ENCODE measurements at places on chromosomes 12 and 14. TPM values are rescaled to one million over a fixed set of nuclear protein-coding genes. Genes with fewer than 3 reads are reported as not detected.

- no peak overlapping the region for H3K27ac ChIP-seq
- no peak overlapping the region for H3K4me3 ChIP-seq
- no peaks in the 10 kb centered on the region for H3K36me3 ChIP-seq
- peaks cover 41% of the 10 kb centered on the region for H3K4me1 ChIP-seq
These were observed 43.1 kb upstream of the KRR1 start for GRCh38 chr12:75554556-75554880.

DNA sequence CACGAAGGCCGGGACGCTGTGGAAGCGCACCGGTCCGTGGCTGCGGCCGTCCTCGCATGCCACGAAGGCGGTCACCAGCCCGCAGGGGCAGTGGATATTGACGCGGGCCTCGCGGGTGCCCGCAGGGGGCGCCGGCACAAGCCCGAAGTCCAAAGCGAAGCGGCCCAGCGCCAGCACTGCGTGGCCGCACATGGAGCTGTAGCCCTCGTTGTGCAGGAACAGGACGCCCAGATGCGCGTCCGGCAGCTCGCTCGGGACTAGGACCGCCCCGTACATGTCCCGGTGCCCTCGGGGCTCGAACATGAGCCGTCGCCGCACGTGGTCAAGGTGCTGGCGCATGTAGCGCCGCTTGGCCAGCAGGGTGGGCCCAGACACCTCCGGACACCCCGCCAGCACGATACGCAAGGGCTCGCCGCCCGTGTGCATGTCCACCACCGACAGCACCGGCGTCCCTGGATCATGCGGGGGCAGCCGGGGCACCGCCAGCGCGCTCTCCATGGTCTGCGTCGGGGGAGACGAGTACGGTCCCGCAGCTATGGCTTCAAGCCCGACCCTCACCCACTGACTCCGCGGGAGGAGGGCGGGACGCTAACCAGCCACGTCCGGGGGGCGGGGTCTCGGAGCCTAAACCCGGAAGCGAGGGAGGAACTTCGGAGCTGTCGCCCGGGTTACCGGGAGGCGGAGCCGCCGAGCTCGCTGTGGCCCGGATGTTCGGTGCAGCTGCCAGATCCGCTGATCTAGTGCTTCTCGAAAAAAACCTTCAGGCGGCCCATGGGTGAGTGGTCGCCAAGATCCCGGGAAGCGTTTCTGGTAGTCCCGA is at the start of the genes JKAMP and L3HYPDH:
Gene JKAMP, plus strand, starts transcription at position 699 of the 820 bp plus-strand sequence. Its CDS starts 73 bp downstream, at position 772.
Gene L3HYPDH, minus strand, starts transcription at position 590 of the 820 bp plus-strand sequence. Its CDS starts 92 bp downstream, at position 498.
- H3K27me3 ChIP-seq: no peaks in the 10 kb centered on the region
- H3K36me3 ChIP-seq: peaks cover 24% of the 10 kb centered on the region
- peak within 1 kb of the TSS; percentile 96 for H3K27ac ChIP-seq
- DNase-seq: peak; percentile 96
- H3K4me1 ChIP-seq: peaks cover 46% of the 10 kb centered on the region

- no peaks in the 10 kb centered on the region for H3K4me1 ChIP-seq
- H3K36me3 ChIP-seq: no peaks in the 10 kb centered on the region
- no peaks in the 10 kb centered on the region for H3K27me3 ChIP-seq
- H3K27ac ChIP-seq: no peak overlapping the region
- no peak for DNase-seq
These were observed 32.5 kb downstream of the BRMS1L start for GRCh38 chr14:35858521-35859209.

DNA sequence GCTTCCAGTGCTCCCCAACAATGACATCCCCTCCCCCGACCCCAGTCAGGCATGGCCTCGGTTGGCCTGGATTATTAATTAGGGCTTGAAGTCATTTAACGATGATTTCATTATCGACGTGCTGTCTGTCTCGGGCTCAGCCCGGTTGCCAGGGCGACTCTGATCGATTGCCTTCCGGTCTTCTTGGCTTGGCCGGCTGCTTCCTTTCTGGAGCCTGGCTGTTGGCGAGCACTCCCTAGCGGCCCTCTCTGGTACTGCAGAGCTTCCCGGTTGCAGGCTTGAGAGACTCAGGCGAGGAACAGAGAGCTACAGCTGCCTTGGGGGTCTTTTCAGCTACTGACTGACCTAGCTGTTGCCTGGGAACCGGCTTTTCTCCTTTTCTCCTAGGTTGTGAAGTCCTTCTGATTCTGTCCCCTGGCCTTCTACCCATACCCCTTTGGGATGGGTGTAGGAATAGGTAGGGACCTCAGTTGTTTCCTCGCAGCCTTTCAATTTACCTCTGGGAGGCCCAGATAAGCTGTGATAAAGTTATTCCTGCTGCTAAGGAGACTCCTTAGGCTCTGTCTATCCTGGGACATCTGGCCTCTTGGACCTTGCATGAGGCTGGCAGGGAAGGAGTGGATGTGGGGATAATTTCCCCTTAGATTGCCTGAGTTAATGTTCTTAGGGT is 5.5 kb upstream of the CISTR start:
- DNase-seq: no peak
- H3K27me3 ChIP-seq: no peaks in the 10 kb centered on the region
- no peak overlapping the region for H3K4me3 ChIP-seq
- H3K36me3 ChIP-seq: no peaks in the 10 kb centered on the region

- H3K4me3 ChIP-seq: no peak overlapping the region
- peaks cover 50% of the 10 kb centered on the region for H3K4me1 ChIP-seq
- no peaks in the 10 kb centered on the region for H3K27me3 ChIP-seq
- no peak for DNase-seq
- no peaks in the 10 kb centered on the region for H3K36me3 ChIP-seq
These were observed 24.8 kb upstream of the ZFP36L1 start for GRCh38 chr14:68817506-68818212.

GRCh38 chr14:92105893-92106142 is 564 bp downstream of the ATXN3 start:
- no peaks in the 10 kb centered on the region for H3K27me3 ChIP-seq
- peak overlapping the region; percentile 98 for H3K4me3 ChIP-seq
- DNase-seq: no peak
- peak overlapping the region; percentile 83 for H3K27ac ChIP-seq
- H3K36me3 ChIP-seq: no peaks in the 10 kb centered on the region

GRCh38 chr12:50314636-50315312 is 31.5 kb upstream of the LIMA1 start:
- H3K27me3 ChIP-seq: no peaks in the 10 kb centered on the region
- H3K36me3 ChIP-seq: no peaks in the 10 kb centered on the region
- no peak for DNase-seq
- H3K4me1 ChIP-seq: peaks cover 11% of the 10 kb centered on the region
- H3K27ac ChIP-seq: no peak overlapping the region
- no peak overlapping the region for H3K4me3 ChIP-seq

DNA sequence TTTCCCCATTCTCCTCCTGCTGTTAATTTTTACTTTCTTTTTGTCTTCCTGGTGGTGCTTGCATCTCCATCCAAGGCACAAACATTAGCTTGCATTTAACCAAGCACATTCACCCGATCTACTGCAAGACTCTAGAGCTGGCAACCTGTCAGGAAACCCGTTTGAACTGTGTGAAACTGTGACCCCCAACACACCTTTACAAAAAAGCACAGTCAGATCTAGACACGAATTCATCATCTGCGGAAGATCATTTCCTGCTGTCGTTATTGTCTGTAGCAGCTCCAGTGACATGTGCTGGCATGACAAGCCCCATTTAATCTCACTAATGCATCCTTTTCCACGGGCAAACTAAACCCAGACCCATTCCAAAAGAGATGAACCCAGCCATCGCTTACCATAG is 340.5 kb downstream of the VRK1 start:
- no peak overlapping the region for H3K27ac ChIP-seq
- H3K27me3 ChIP-seq: no peaks in the 10 kb centered on the region
- H3K36me3 ChIP-seq: no peaks in the 10 kb centered on the region
- no peaks in the 10 kb centered on the region for H3K4me1 ChIP-seq
- DNase-seq: no peak
- H3K4me3 ChIP-seq: no peak overlapping the region

GRCh38 chr14:70022771-70023445 is 143.7 kb downstream of the SMOC1 start:
- no peak for DNase-seq
- H3K4me1 ChIP-seq: no peaks in the 10 kb centered on the region
- no peak overlapping the region for H3K4me3 ChIP-seq
- no peaks in the 10 kb centered on the region for H3K36me3 ChIP-seq
- 0 out of 2 replicates have a peak, but pooled peaks cover 7% of the 10 kb centered on the region for H3K27me3 ChIP-seq

- no peak within 1 kb of the TSS for H3K4me3 ChIP-seq
- DNase-seq: no peak
- no peaks in the 10 kb centered on the region for H3K27me3 ChIP-seq
- H3K36me3 ChIP-seq: no peaks in the 10 kb centered on the region
- H3K27ac ChIP-seq: no peak within 1 kb of the TSS
These were observed at the start of gene SLC4A8 for GRCh38 chr12:51424662-51425539. Gene SLC4A8, plus strand, starts transcription at chr12:51424831. Its CDS starts 157 bp downstream, at chr12:51424988.

- no peak overlapping the region for H3K27ac ChIP-seq
- DNase-seq: no peak
- no peaks in the 10 kb centered on the region for H3K36me3 ChIP-seq
- no peak overlapping the region for H3K4me3 ChIP-seq
These were observed 104.0 kb downstream of the PRMT8 start for GRCh38 chr12:3594966-3595365.

- H3K27me3 ChIP-seq: no peaks in the 10 kb centered on the region
- no peak for DNase-seq
- H3K36me3 ChIP-seq: no peaks in the 10 kb centered on the region
- 0 out of 2 replicates have a peak overlapping the region, but pooled peaks have one; percentile 6 for H3K27ac ChIP-seq
- H3K4me3 ChIP-seq: peak overlapping the region; percentile 55
- H3K4me1 ChIP-seq: peaks cover 10% of the 10 kb centered on the region
These were observed 19.1 kb upstream of the DHRS7 start for GRCh38 chr14:60184146-60184904.

DNA sequence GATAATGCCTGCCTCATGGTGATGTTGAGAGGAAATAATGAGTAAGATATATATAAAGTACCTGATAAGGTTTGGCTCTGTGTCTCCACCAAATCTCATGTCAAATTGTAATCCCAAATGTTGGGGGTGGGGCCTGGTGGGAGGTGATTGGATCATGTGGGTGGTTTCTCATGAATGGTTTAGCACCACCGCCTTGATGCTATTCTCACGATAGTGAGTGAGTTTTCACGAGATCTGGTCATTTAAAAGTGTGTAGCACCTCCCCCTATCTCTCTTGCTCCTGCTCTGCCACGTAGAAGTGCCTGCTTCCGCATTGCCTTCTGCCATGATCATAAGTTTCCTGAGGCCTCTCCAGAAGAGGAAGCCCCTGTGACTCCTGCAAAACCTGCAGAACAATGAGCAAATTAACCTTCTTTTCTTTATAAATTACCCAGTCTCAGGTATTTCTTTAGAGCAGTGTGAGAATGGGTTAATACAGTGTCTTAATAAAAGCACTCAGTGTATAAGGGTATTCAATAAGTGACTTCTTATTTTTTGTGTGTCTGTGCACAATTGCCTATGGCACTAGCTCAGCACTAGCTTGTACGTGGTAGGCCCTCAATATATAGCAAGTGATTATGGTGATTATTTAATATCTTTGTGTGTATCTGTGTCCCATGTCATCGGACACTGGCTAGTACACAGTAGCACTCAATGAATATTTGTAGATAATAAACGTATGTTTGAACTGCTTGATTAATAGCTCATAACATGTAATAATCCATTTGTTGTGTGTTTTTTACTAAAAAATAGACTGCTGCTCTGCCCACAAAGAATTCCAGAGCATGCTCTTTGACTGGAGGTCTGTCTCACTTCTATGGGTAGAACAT is 138.1 kb upstream of the LMNTD1 start:
- H3K27me3 ChIP-seq: no peaks in the 10 kb centered on the region
- H3K27ac ChIP-seq: no peak overlapping the region
- no peak for DNase-seq
- H3K36me3 ChIP-seq: no peaks in the 10 kb centered on the region

DNA sequence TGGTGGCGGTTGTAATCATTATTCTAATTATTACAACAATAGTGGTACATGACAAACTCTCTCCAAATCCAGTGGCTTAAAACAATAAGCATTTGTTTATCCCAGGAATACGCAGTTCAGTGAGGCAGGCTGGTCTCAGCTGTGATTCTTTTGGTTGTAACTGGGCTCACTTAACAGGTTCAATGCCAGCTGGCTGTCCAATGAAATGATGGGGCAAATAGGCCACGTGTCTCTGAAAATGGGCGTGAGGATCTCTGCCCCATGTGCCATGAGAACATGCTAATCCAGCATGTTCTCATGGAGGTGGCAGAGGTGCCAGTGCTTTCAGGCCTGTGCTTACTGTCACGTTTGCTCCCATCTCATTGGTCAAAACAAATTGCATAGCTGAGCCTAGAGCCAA is 73.1 kb upstream of the CLMN start:
- H3K36me3 ChIP-seq: no peaks in the 10 kb centered on the region
- no peak overlapping the region for H3K4me3 ChIP-seq
- DNase-seq: no peak
- H3K27me3 ChIP-seq: no peaks in the 10 kb centered on the region

DNA sequence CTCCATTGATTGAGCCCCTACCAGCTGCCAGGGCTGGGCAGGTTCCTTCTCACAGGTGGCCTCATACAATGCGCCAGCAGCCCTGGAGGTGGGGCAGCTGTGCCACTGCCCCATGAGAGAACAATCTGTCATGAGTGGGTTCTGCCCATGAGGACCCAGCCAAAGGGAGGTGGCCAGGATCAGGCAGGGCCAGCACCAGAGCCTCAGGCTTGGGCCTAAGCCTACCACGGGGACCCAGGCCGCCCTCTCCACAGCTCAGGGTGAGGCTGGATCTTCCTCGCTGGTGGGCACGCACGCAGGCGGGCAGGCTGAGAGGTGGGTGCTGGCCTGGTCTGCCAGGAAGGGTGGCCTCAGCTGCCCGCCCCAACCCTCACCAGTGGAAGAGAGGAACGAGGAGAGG is 110.7 kb downstream of the KIF26A start:
- peaks cover 63% of the 10 kb centered on the region for H3K27me3 ChIP-seq
- no peaks in the 10 kb centered on the region for H3K4me1 ChIP-seq
- DNase-seq: no peak
- H3K36me3 ChIP-seq: no peaks in the 10 kb centered on the region
- no peak overlapping the region for H3K27ac ChIP-seq
- H3K4me3 ChIP-seq: no peak overlapping the region

DNA sequence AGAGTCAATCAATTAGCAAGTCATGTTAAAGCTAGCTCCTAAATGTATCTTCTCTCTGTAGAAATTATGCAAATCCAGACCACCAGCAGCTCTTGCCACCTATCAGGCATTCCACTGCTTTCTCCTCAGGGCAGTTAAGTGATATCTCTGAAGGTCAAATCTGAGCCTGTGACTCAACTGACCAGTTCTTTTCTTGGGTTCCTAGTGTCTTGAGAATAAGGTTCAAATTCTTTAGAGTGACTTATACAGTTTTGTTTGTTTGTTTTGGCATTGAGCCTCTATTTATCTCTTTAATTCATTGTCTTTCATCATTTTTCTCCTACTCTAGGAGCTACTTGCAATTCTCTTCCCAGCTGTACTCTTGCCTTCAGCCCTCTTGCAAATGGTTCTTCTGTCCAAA is 2.5 kb upstream of the LRIG3 start:
- H3K27ac ChIP-seq: peak overlapping the region; percentile 14
- peaks cover 37% of the 10 kb centered on the region for H3K4me1 ChIP-seq
- no peaks in the 10 kb centered on the region for H3K36me3 ChIP-seq
- no peaks in the 10 kb centered on the region for H3K27me3 ChIP-seq
- no peak overlapping the region for H3K4me3 ChIP-seq

- no peak for DNase-seq
- no peaks in the 10 kb centered on the region for H3K27me3 ChIP-seq
- H3K27ac ChIP-seq: peak overlapping the region; percentile 45
- no peak overlapping the region for H3K4me3 ChIP-seq
These were observed 26.6 kb upstream of the TMCC3 start for GRCh38 chr12:94676922-94677321.

RTL1 gene
- total RNA-seq: not detected

OTUB2 gene
- total RNA-seq: 0.55 TPM

BRF1 gene
- 24.8 TPM for total RNA-seq

CLEC2D gene
- total RNA-seq: 32.6 TPM
